ENCODE measurements at places on chromosomes 6 and 20.

- no peak for DNase-seq
These were observed 1.2 kb downstream of the GGT7 start for GRCh38 chr20:34871320-34871926.

DNA sequence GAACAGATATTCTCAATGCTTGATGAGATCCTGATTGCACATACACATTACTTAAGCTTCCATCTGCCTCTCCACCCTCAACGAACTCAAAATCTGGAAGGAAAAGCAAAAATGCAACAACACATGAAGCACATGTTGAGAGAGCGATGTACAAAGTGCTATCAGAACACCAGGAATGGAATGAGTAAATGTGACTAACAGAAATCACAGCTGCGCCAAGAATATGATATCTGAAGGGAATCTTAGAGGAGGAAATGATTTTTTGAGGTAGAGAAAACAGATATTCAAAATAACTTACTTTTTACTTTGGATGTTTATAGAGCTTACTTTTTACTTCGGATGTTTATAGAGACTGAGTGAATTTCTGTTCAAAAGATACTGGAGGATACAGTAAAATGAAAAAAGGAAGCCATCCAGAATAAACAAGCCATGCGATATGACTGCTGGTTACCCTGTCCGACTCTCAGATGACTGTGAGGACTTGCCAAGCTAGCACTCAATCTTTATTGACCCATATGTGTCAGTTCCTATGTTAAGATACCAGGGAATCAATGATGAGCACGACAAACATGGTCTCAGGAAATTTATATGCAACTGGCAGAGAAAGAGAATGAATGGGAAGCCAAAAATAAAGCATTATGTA lies 102.0 kb downstream of the SMLR1 start:
- no peak for DNase-seq

GRCh38 chr20:48538058-48538825 lies 289.6 kb downstream of the PREX1 start:
- no peak for DNase-seq

- DNase-seq = no peak
These were observed 12.9 kb downstream of the RPS6KA2 start for GRCh38 chr6:166614171-166614583.

DNA sequence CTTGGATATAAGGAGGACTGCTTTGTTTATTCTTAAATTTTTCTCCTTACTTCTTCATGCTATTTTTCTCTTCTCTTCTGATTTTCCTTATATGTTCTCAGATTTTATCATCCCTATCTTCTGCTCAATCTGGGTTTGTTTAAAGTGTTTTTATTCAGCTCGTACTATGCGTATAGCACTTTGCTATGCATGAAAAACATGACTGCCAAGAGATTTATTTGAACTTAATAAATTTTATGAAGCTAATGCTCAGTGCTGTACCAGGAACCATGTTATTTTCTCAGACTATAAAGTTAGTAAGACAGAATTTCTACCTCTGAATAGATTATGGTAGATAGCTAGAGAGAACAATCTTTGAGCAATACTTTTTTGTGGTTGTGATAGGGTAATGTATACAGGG lies 305.9 kb downstream of the LAMA2 start:
- no peak for DNase-seq

- DNase-seq = no peak
These were observed 394.5 kb downstream of the CDC5L start for GRCh38 chr6:44781912-44782597.

- no peak for DNase-seq
These were observed 25.5 kb upstream of the WFDC2 start for GRCh38 chr20:45444050-45444449.

- DNase-seq = peak; percentile 90
These were observed 11.4 kb downstream of the SYNGAP1 start for GRCh38 chr6:33430991-33431879.

GRCh38 chr6:34094474-34095135 lies 51.3 kb downstream of the GRM4 start:
- no peak for DNase-seq

DNA sequence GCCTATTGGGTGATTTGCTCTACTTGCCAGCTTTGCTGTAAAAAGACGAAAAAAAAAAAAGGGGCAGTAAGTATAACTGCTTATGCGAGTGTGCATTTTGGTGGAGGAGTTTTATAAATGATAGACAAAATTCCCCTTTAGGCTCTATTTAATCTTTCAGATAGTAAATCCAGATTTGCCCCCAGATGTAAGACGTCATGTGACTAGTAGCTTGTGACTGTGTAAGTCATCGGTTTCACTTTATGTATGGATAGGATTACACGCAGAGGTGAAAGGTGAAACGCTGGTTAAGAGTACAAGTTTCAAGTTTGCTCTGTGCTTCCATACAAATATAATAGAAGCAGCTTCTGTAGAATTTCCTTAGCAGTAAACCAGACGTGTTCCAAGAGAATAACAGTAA lies 7.9 kb downstream of the RAB32 start:
- DNase-seq = no peak

DNA sequence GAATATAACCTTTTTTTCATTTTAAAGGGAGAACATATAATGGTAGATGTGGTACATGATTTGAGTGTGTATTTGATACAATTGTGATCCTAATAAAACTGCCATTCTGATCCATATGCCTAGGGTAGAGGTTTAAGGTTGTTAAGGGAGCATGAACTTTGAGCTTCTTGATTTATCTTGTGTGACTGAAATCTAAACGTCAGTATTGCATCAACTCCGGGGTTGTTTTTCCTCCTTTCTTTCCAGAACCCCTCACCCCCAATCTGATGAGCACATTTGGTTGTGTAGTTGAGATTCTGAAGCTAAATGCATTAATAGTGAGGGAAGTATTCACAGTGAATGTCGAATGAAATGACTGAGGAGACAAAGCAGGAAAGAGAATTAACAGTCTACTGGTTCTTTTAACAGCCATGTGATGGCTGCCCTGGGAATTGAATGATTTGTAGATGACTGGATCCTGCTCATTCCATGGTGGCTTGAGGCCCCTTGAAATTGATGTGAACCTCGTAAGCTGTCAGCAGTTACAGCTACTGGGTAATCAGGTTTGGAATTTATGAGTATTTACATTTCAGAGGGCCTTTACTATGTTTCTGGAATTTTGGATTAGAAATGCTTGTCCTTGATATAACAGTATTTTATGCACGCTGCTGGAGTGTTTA lies 44.8 kb downstream of the FARS2 start:
- no peak for DNase-seq

GRCh38 chr6:145756170-145756662 lies 20.9 kb upstream of the EPM2A start:
- peak; percentile 22 for DNase-seq

DNA sequence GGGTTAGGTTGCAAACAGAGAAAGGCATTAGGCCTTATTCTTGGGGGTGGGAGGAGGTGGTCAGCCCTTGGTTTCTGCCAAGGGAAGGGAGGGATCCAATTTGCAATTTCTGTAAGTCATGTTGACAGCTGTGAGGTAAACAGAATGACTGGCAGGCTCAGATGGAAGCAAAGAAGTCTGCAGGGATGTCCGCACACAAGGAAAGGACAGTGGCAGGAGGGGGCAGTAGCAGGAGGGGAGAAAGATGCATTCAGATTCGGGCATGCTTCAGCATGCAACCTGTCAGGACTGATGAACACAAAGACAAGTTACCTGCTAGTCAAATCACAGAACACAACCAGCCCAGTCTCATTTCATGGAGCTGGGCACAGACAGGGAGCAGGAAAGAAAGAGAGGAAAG lies 217.9 kb upstream of the FOXA2 start:
- DNase-seq = no peak

GRCh38 chr6:33271117-33271467 lies 584 bp downstream of the VPS52 start:
- DNase-seq = no peak

- no peak for DNase-seq
These were observed 44.0 kb downstream of the VSTM2L start for GRCh38 chr20:37946946-37947345.

GRCh38 chr6:151553416-151554165 lies 59.8 kb downstream of the CCDC170 start:
- DNase-seq = no peak

DNA sequence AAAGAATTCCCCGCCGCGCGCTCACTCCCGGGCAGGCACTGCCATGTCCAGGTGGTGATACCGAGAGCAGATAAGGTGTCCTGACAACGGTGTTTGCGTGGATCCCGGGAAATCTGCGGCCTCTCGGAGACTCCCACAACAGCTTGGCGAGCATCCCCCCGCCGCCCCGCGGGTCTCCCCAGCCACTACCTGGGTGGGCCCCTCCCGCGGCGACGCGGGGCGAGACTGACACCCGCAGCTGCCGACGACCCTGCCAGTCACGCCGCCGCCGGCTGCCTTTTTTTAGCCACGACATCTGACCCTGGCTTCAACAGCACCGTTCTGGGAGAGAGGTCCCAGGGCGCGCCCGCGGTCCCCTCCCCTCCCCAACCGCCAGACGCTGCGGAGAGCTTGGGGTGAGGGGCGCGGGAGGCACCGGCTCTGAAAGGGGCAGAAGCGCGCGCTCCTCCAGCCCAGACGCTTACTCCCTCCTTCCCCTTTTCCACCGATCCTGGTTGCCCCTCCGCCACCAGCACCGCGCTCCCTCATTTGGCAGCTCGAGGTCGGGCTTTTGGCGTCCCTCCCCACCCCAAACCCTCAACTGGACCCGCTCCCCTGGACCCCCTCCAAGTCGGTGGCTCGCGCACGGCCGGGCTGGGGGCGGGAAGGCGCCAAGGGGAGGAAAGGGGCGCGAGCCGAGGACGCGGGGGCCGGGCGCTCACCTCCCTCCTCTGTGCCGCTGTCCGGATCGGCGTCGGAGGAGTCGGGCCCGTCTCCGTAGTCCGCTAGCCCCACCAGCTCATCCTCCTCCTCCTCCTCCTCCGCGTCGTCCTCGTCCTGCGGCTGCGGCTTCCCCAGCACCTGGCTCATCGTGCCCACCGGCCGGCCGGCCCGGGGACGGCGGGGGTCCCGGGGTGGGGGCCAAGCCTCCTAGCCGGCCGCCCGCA lies 665 bp downstream of the RRAGD start:
- DNase-seq = no peak

All from CD4-positive, alpha-beta T cell treated with Interleukin-4 for 1 hour (primary cell).